ENCODE measurements at places on chromosomes 4 and X.

GRCh38 chrX:106791495-106791894, 11.0 kb upstream of the TBC1D8B start:
- no peak for DNase-seq

DNA sequence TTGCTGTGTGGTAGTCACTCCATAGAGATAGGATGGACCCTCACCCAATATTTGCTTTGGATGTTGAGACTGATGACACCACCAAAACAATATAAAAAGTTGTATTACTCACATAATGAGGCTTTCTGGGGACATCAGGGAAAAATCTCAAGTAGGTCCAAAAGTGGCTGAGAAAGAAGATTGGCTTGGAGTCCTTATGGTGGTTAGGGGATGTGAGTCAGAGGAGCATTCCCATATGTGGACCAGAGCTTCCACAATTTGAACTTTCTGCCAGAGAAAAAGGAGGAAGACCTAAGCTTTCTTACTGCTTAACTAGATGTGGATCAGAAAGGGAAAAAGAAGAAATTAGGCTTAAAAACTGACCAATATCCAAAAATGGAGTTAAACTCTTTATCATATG, 460.5 kb downstream of the SH3BGRL start:
- no peak for DNase-seq

- no peak for DNase-seq
Observed at GRCh38 chrX:129875669-129876068, 30.3 kb upstream of the UTP14A start.

DNA sequence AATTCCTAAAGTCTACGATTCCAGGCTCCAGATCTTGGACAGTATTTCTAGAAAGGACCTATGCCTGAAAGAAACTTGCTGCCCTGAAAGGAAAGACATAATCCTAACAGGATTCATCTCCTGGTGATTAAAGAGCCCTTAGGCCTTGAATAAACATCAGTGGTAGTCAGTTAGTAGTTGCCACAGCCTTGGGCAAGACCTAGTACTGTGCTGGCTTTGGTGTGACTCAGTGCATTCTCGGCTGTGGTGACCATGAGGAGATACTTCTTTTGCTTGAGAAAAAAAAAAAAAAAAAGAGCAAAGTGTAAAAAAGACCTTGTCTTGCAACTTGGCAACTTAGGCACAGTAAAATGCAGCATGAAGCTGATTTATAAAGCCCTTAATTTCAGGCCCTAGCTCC, 188.2 kb downstream of the DCAF12L2 start:
- DNase-seq: no peak

DNA sequence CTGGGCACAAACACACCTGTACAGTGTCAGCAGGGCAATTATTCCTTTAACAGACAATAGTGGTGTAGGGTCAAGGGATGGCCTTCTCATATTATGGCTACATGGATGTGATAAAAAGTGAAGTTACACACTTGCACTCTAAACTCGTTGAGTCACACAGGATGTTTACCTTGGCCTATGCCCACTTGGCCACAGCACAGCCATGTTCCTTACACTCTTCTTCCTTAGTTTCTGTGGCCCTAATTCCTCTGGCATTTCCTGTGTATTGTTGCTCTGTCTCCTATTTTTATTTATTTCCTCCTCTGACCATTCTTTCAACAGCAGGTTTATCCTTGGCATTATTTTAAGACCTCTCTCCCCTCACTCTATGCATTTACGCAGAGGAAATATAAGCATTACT, 86.8 kb upstream of the NPFFR2 start:
- DNase-seq: no peak

DNA sequence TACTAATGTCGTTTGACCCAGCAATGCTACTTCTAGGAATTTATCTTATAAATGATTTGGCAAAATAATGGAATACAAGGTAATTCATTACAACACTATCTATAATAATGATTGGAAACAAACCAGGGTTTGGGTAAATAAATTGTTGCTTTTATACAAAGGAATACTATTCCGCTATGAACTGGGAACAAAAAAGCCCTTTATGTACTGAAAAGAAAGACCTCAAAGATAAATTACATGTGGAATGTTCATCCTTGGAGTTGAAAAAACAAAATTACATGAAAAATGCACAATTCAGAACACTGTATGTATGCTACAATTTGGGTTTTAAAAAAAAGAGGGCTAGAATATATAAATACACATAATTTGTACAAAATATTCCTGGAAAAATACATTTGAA, 5.2 kb upstream of the NUP54 start:
- no peak for DNase-seq

- DNase-seq: no peak
Observed at GRCh38 chr4:19945979-19946380, 305.7 kb upstream of the SLIT2 start.

GRCh38 chrX:13078739-13079444, 34.5 kb upstream of the FAM9C start:
- DNase-seq: no peak

- no peak for DNase-seq
Observed at GRCh38 chrX:48924270-48924669, 5.4 kb upstream of the PIM2 start.

GRCh38 chr4:77418333-77418732, 187.3 kb upstream of the CXCL13 start:
- DNase-seq: no peak

DNA sequence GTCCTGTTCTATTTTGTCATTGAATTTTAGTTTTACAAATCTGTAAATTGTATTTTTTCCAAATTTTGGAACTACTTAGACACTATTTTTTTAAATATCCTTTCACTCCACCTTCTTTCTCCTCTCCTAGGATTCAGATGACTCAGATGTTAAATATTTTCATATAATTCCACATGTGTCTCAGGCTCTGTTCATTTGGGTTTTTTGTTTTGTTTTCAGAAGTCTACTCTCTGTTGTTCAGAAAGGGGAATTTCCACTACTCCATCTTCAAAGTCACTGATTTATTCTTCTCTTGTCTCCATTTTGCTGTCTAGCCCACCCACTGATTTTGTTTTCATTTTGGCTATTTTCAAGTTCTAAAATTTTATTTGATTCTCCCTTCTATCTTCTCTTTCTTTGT, 264.0 kb upstream of the SLIT2 start:
- DNase-seq: no peak

DNA sequence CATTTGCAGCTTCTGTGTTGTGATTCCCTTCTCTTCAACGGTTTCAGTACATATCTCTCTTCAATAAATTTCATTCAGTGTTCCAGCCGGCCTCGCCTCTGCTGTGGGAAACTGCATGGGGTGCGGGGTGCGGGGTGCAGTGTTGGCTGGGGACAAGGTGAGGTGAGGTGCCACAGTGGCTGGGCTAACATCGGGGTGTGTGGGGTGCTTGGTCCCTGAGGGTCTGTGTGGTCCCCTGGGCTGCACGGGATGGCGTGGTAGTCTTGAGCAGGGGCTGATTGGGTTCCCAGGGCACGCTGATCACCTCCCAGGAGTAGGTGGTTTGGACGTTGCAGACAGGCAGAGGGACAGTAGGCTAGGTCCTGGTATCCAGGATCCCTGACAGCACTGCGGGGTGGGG, 2.7 kb downstream of the PNMA6A start:
- DNase-seq: no peak

- DNase-seq: no peak
Observed at GRCh38 chrX:100098660-100099375, 311.3 kb downstream of the PCDH19 start.

GRCh38 chrX:54198262-54198661, 15.2 kb upstream of the FAM120C start:
- DNase-seq: no peak

GRCh38 chr4:945274-946102, 13.2 kb downstream of the TMEM175 start:
- no peak for DNase-seq

DNA sequence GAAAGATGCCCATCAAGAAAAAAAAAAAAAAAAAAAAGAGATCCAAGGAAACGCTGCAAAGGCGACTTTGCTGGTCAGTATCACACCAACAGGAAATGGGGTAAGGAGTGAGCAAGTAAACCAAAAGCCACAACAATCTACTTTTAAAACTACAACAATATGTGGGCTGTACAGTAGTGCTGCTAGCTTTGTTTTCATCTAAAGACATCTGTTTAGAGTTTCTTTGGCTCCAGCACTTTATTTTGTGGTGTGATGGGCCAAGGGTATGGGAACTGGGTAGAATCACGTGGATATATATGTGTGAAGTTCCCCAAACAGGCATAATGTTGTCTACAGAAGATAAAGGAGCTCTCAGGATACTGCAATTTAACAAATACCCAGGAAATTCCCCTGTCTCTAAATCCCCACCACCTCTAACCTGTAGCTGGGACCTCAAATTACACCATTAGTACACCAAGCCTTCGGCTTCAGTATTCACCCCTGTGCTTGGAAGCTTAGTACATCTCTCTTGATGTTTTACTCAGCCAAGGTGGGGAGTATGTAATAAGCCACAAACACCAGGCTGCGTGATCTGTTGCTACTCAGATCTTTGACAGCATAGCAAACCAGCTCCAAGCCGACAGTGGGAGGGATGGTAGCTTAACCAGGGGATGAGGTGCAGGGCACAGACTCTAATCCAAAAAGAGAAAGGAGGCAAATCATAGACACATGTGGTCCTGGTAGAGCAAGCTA, 207.9 kb downstream of the HS6ST2 start:
- no peak for DNase-seq

GRCh38 chr4:112649055-112649408, 12.1 kb downstream of the LARP7 start:
- no peak for DNase-seq

DNA sequence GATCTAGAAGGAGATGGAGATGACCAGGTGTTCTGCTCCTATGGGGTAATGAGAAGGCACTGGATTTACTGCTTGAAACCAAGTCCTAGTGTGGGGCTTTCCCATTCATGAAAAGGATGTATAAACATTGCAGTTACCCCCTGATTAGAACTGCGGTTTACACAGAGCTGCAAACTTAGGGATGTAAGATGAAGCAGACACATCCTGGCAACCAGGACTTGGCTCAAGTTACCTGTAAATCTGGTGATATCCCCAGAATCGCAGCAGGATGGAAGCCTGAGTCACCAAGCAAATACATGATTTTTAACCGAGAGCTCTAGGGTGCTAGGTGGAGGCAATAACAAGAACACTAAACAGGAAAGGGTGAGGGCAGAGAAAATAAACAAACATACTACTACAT, 178.6 kb upstream of the MAMLD1 start:
- no peak for DNase-seq

- DNase-seq: peak; percentile 45
Observed at GRCh38 chrX:114581528-114582263, 2.2 kb upstream of the HTR2C start.

DNA sequence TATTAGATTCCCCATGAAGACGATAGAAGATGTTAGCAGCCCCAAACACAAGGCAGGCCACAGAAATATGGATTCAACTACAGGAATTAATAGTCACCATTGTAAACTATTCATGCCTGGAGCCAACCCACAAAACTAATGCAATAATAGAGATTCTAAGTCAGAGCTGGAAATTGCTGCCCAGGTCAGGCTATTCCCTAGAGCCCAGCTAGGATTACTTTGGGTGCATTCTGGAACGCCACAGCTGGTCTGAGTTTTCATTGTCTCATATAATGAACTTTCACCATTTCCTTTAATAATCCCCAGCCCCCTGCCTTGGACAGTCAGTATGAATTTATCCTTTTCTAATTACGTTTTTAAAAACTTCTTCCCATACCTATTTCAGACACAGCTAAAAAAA, 252.6 kb downstream of the PAPSS1 start:
- DNase-seq: no peak

GRCh38 chrX:150567645-150568319, 639 bp upstream of the MTM1 start:
- no peak for DNase-seq

GRCh38 chr4:87038837-87039615, 104.2 kb downstream of the AFF1 start:
- peak; percentile 73 for DNase-seq

- DNase-seq: no peak
Observed at GRCh38 chr4:11514003-11514402, 85.3 kb upstream of the HS3ST1 start.

- peak; percentile 89 for DNase-seq
Observed at GRCh38 chr4:186726426-186727168, 2.9 kb upstream of the FAT1 start.

DNA sequence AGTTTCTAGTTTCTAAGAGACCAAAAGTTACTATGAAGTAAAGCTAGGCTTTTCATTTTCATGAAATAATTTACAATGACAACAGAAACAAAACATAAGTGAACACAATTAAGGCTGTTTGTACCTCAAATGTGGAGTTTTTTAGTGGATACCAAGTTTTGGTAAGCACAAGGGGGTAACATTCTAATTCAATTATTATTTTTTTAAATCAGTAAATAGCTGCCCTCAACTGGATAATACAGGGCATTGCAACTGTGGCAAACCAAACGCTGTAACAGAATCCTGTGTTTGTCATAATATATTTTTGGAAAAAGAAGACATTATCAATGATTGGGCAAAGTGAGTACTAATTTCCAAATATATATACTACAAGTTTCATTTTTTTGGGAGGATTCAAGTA, 150.3 kb downstream of the FBXW7 start:
- no peak for DNase-seq

- DNase-seq: no peak
Observed at GRCh38 chr4:10180927-10181744, 64.5 kb upstream of the WDR1 start.

DNA sequence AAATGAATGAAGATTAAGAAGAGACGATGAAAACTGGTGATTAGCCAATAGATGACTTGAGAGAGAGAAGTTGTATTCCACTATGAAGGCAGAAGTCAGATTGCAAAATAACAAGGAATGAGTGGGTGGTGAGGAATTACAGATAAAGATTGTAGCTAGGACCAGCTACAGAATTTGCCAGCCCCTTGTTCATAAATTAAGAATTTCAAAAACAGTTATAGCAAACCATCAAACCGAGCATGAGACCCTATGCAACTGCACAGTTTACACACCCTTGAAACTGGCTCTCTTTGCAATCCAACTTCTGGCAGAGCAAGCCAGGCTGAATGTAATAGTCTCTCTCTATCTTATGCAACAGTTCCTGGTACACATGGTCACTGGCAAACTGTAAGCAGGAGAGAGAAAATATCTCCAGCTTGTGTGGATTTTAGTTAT, 35.2 kb downstream of the STAP1 start:
- DNase-seq: no peak

DNA sequence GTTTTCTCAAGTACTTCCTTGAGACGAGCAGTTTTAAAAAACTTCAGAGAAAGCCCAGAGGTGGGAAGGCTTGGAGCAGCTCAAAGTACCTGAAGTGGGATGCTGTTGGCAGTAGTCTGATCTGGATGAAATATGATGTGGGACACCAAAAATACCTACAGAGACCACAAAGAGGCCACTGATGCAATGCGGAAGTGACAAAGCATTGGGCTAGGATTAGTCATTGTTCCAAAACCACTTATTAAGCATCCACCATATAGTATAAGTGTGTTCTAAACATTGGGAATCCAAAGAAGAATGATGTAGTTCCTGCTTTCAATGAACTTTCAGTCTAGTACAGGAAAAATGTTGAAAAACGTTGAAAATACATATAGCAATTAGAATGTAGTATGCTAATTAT, 386.1 kb upstream of the CNKSR2 start:
- DNase-seq: no peak

DNA sequence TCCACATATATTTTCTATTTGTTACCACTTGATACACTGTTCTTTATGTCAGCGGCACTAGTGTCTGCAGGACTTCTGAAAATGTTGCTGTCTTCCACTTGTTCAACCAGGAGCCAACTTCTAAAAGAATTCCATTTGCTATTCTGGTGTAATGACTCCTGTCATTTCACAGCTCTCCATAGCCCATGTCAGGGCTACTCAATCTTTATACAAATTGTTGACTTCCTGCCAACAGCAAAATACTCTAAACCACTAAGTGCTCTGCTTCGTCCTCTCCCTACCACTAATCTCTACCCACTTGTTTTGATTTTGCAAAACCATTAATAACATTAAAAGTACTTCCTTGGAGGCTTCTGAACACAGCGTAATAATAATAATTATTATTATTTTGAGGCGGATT, 7.2 kb downstream of the CTSO start:
- no peak for DNase-seq
